Breast epithelium (tissue), 4 donors: ENCODE measurements at places on chromosomes 2 and 18.
A peak's percentile ranks its signal among the peaks of the same experiment; 100 is the strongest.

- no peak for DNase-seq
Observed at GRCh38 chr2:54716375-54716774, 7.1 kb upstream of the EML6 start.

- DNase-seq: no peak
Observed at GRCh38 chr18:22132258-22132657, 37.1 kb upstream of the GATA6 start.

- no peak for DNase-seq
Observed at GRCh38 chr2:119063177-119063576, 95.4 kb downstream of the C1QL2 start.

DNA sequence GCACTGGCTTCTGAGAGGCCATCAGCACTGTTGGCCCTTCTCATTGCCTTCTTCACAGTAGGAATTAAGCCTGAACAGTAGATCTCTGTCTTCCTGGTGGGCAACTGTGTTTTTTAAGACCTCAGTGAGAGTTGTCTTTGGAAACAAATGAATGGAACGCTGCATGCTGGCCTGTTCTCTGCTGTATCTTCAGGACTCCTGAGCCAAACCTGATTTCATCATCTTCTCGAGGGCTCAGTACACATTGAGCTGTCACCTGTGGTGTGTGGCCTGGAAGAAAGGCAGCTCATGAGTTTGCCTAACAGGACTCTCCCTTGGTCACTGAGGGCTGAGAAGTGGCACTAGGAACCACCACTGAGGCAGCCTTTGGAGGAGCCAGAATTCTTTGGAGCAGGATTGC lies 39.7 kb downstream of the SH3RF3 start:
- no peak for DNase-seq

GRCh38 chr2:10497797-10498251 lies 49.7 kb upstream of the ODC1 start:
- DNase-seq: peak; percentile 45

DNA sequence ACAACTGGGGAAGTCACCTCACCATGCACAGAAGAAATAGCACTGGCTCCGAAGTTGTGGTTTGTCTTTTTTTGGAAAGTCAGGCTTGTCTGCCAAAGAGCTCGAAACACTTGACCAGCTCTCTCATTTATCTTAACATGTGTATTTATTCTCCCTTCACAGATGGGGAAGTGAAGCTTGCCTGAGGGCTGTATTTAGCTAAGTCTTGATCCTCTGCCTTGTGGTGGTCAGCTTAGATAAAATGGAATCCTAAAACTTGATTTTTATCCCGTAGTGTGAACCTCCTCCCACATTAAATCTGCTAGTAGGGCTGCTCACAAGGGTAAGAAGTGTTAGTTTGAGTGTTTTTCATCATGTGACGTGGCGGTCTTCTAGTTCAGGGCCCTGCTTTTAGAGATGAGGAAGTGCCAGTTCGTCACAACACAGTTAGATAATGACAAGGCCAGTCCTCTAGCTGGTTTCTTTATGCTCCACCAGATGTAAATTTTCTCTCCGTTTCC lies 89.7 kb downstream of the TMEM247 start:
- no peak for DNase-seq

- DNase-seq: no peak
Observed at GRCh38 chr18:49730951-49731391, 82.4 kb downstream of the ACAA2 start.

GRCh38 chr18:10152475-10152874 lies 238.7 kb downstream of the VAPA start:
- DNase-seq: no peak

DNA sequence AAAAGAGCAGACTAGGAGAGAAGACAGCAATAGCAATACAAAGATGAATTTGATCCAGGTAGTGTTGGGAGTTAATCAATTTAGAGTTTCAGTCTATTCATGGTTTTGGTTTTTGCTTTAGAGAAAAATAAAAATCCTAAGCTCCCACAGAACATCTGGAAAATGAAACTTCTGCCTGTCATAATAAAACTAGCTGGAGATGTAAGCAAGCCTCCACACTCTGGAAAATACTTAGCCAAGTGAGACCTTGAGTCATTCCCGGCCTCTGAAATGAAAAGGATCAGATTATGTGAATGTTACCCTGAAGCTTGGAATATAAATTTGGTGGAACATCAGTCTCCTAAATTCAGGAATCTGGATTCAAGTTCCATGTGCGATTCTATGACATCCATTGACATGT lies 485.6 kb upstream of the SPRED2 start:
- no peak for DNase-seq

DNA sequence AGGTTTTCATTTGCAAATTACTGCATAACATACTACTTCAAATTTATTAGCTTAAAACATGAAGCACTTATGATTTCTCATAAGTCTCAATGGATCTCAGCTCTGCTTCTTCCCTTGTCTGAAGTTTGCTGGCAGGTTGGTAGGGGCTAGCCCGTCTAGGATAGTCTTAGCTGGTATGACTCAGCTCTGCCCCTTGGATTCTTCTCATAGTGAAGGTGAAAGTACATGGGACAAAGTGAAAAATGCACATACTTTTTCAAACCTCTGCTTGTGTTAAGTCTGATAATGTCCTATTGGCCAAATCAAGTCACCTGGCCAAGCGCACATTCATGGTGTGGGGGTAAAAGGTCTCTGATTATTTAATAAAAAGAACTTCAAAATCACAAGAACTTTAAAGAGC lies 184.8 kb upstream of the VWC2L start:
- DNase-seq: no peak

- no peak for DNase-seq
Observed at GRCh38 chr18:48786455-48787202, 164.1 kb downstream of the SMAD7 start.

DNA sequence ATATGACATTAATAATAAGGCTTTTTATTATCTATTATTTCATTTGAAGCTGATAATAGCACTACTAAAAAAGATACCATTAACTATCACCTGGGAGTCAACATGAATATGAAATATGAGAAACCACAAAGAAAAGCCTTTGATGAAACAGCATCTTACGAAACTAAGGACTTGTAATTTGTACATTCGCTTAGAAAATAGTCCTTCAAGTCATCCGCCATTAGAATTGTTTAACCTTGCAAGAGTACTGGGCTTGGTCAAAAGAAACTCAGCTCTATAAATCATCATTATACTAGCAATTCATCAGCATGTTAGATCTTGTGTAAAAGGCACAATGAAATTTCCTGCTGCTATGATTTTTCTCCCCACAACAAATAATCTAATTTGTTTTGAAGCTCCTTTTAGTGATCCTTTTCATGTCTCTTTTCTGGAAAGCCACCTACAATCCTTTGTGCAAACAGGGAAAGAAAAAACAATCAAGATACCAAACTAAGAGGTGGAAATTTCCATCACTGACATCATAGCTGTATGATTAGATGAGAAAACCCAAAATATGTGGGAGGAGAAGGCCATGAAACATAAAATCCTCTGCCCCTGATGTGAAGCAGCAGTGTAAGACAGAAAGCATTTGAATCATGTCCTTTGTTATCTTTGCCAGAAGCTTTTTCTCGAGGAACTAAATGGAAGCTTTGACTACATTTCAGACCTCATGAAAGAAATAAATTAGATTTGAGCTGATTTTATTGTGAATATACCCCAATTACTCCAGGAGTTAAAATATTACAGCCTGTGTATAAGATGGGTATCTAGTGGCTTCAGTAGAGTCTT lies 31.2 kb downstream of the SCN9A start:
- DNase-seq: no peak

- DNase-seq: no peak
Observed at GRCh38 chr2:192700934-192701333, 506.2 kb upstream of the TMEFF2 start.
